Inflammatory macrophage treated with lipopolysaccharide for 4 hours (primary cell): ENCODE measurements at places on chromosomes 11 and 22.

DNA sequence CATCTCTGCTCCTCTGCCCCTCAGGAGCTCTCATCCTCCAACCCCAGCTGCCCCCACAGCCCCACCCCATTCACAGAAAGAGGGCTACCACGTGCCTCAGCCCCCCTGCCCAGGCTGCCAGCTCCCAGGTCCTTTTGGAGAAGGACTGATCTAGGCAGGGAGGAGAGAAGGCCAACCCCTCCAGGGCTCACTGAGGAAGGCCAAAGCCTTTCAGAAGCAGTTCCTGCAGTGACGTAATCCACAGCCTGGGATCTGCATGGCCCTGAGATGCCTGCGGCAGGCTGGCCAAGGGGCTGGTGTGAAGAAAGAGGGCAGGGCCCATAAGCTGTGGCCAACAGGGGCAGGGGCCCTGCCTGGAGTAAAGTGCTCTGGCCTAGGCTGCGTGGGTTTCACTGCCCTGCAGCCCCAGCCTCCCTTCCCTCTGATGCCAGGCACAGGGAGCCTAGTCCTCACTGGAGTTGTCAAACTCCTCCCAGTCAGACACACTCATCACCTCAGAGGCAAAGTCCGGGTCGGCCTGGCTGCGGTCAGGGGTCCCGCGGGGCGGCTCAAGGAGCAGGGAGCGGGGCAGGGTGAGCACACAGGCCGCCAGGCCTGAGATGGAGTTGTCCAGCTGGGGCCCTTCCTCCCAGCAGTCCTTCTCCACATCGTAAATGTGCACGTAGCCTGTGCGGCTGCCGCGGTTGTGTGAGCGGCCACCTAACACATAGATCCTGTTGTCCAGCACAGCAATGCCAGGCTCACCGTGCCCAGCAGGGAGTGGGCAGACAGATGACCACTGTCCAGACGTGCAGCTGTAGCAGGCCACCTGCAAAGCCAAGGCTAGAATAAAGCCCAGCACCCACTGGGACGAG, 4.2 kb upstream of the SCARF2 start:
- DNase-seq, result no peak

DNA sequence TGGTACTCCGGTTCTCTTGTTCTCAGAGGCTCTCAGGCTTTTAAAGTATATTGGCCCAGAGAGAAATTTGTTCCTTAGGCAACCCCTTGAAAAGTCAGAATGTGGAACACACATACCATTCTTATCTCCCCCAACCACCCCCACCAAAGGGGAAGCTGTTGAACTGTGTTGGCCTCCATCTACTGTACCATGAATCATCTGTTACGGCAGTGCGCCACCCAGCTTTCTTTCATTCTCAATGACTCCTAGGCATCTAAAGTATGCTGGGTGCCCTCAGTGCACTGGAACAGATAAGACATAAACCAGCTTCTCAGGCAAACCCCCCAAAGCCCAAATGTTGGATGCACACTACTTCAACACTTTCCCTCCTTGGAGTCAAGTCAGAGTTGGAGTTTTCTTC, 696.2 kb upstream of the TENM4 start:
- DNase-seq, result no peak

DNA sequence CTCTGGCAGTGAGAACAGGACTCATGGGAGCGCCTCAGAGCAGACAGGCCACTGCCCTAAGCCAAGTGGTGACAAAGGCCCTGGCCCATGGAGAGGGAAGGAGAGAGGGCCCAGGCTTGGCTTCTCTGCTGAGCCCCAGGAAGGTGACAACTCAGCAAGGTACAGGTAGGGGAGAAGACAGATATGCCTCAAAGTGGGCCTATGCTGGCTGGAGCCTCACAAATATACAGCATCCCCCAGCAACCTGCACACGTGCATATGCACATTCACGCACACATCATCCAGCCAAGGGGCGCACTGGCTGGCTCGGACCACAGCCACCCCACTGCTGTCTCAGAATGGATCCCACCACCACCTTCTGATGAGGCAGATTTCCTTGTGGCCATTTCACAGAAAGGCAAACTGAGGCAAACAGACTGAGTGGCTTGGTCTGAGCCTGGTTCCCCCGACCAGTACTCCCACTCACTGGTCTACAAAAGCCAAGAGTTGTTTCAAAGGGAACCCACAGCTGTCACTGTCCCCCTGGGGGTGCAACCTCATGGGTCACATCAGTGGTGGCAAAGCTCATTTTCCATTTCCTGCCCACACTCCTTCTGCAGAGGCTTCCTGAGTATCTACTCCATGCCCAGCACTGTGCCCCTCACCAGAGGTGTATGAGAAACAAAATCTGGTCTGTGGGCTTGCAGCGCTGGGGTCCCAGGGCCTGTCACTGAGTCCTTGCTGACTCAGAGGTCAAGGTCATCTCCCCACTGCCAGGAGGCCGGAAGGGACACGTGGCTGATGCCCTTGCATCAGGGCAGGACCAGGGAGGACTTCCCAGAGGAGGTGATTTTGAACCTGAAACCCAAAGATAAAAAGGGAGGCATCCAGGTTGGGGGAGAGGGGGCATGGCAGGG, 67.3 kb upstream of the PRR5 start:
- no peak for DNase-seq

DNA sequence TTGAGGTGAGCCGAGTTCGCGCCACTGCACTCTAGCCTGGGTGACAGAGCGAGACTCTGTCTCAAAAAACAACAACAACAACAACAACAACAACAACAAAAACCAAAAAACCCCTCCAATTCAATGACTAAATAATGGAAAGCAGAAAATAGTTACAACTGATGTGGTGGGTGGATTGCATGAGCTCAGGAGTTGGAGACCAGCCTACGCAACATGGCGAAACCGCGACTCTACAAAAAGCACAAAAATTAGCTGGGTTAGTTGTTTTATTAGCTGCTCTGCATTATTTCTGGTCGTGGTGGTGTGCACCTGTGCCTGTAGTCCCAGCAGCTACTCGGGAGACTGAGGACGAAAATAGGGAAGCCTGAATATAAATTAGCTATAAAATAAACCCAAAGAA, 2.6 kb upstream of the PATL1 start:
- peak; percentile 57 for DNase-seq

DNA sequence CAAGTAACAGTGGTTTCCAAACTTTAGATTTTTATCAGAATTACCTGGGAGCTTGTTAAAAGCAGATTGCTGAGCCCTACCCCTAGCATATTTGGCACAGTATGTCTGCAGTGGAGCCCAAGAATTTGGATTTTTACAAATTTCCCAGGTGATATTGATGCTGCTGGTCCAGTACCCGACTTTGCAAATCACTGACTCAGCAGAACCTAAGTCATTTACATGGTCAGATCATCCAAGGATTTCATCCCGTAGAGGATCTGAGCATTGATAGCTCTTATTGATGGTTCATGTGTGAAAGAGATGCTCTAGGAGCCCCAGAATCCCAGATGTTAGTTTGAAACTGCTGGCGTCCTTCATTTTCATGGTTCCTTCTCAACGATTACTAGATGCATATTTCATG, 6.0 kb downstream of the C11orf97 start:
- DNase-seq, result no peak

DNA sequence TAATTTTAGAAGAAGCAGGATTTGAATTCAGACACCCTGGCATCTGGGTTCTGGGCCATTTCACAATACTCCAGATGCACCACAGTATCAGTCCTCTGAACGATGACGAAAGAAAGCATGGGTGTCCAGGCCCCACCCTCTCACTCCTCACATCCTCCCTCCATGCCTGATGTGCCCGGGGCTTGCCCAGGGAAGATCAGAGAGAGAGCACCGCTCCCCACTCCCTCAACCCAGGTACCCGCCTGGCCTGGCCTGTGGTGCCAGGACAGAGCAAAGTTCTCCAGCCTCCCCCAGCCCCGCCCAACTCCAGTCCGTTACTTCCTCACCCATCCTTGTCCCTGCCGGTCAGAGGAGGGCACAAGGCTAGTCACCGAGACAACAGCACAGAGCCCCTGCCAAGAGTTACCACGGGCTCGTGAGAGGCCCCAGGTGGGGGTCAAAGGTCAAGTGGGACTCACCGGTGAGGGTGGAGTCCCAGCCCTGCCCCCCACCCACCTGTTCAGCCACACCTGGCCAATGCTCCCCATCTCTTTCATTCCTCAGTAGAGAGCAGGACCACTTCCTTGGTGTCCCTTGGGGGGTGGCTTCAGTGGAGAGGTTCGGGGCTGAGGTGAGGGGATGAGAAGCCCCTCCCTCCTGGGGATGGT, 8.1 kb downstream of the BCL9L start:
- peak; percentile 82 for DNase-seq

- DNase-seq, result no peak
These were observed 34.5 kb downstream of the WT1 start for GRCh38 chr11:32400670-32401369.
